ENCODE measurements at places on chromosomes 5 and 9.

GRCh38 chr5:85268194-85268593 lies 883.5 kb upstream of the EDIL3 start:
- no peak for DNase-seq

DNA sequence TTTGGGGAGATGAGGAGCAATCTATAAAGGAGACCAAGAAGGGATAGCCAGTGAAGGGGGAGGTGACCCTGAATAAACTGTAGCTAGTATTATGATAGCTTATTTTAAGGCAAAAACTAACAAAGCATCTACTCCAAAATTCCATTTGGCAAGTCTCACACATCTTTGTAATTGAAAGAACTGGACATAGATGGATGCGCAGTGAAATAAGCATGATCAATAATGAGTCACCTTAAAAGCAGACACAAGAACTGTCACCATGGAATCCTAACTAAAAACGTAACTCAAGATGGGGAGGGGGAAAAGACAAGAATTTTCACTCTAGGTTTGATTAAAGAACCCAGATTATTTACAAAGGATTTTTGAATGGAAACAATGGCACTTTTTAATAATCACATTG lies 164.5 kb downstream of the MED27 start:
- DNase-seq, result no peak

GRCh38 chr5:157997991-157998504 lies 139.1 kb upstream of the CLINT1 start:
- no peak for DNase-seq

- no peak for DNase-seq
Observed at GRCh38 chr5:113233606-113234005, 201.2 kb downstream of the TSSK1B start.

DNA sequence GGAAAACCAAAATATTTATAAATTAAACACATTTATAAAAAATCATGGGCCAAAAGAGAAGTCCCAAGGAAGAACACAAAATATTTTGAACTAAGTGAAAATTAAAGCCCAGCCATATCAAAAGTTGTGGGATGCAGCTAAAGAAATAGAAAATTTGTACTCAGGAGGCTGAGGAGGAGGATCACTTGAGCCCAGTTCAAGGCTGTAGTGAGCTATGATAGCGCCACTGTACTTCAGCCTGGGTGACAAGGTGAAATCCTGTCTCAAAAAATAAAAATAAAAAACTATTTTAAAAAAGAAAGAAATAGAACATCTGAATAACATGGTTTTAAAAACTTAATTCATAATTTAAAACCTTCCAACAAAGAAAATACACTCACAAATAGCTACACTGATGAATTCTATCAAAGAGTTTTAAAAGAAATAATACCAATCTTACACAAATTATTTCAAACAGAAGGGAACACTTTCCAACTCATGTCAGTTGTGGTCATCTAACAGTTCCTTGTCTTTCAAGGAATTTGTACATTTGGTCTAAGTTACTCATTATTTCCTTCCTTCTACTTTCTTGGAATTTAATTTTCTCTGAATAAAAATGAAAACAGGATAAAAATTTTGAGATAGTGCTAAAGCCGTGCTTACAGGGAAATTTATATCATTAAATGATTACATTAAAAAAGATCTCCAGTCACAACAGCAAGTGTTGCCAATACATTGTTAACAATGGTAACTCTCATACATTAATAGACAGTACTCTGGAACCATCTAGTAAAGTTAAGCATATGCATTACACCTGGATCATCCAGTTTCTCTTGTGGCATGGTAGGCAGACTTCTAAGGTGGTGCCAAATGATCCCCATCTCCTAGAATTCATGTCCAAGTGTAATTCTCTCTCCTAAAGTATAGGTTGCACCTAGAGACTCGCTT lies 17.8 kb downstream of the PTBP3 start:
- no peak for DNase-seq

DNA sequence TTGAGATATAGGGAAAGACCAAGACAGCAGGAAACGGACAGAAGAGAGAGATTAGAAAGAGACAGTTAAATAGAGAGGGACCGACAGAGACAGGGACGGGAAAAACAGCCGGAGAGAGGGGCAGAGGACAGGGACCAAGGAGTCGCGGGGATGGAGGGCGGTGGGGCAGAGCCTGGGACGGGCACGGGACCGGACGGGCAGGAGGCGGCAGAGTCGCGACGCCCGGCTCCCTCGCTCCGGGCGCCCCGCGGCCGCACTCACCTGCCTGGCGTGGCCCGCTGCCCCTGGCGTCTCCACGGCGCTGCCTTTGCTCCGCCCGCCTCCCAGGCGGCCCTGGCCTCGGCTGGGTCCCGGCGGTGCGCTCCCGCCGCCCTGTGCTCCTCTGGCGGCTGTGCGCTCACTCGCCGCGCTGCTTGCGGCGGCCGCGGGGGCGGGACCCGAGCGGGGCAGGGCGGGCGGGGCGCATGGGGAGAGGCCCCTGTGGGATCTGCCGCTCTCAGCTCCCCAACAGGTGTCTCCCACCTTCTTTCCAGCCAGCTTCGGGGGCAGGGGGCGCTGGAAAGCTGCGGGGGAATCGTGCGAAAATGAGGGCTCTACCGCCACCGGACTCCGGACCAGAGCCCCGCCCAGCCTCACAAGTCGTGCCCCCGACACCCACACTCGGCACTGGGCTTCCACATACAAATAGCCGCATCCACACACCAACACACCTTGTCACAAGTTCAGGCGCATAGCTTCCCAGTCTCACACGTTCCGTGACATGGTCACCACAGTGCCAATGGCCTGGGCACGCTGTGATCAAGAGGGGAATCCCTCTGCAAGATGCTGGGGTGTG lies at the start of gene ARID3C:
TSS of gene ARID3C (minus strand) at position 411 of the 835 bp plus-strand sequence. CDS start 1,052 bp downstream, outside the sequence.
- peak; percentile 33 for DNase-seq

DNA sequence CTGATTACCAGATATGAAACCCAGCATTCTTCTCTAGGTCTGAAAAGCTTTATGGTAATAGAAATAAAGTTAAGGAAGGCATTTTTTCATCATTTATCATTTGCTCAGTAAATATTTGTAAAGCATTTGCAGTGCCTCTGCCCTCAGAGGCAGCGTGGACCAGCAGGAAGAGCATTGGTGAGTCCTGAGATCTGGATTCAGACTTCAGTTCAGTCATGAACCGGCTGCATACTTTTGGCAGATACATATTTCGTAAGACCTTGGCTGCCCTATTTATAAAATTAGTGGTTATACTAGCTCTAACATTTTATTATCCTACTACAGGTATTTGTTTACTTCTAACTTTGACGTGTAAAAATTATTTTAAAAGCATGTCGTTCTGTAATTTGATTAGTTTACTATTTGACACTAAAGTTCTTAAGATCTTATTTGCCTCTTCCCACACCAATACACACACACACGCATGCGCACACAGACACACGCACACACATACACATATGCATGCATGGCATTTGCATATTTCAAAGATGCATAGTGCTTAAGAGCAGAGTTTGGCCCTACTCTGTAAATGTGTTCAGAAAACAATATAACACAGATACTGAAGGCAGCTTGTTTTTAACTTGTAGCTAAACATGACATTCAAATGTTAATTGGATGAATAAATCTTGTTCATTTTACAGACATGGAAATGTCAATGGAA lies 101.9 kb downstream of the RPS23 start:
- no peak for DNase-seq

DNA sequence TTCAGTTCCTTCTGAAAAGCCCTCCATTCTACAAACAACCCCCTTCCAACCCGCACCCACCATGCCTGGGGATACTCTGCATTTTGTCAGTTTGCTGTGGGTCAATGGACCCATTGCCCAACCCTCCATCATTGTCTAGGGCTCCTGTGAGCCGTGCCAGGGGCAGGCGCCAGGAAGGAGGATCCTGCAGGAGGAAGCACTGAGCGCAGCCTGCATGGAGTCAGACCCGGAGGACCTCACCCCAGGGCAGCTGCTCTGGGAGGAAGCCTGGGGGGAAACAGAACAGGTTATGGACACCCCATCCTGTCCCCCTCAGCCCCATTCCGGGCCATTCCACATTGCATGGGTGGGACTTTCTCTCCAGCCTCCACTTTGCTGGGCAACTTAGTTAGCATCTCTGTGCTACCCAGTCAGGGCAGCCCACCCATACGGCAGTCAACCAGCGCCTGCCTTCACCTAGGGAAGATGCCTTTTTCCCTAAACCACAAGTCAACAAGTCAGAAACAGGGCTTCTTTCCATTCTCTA lies 48.6 kb upstream of the VDAC1 start:
- no peak for DNase-seq

DNA sequence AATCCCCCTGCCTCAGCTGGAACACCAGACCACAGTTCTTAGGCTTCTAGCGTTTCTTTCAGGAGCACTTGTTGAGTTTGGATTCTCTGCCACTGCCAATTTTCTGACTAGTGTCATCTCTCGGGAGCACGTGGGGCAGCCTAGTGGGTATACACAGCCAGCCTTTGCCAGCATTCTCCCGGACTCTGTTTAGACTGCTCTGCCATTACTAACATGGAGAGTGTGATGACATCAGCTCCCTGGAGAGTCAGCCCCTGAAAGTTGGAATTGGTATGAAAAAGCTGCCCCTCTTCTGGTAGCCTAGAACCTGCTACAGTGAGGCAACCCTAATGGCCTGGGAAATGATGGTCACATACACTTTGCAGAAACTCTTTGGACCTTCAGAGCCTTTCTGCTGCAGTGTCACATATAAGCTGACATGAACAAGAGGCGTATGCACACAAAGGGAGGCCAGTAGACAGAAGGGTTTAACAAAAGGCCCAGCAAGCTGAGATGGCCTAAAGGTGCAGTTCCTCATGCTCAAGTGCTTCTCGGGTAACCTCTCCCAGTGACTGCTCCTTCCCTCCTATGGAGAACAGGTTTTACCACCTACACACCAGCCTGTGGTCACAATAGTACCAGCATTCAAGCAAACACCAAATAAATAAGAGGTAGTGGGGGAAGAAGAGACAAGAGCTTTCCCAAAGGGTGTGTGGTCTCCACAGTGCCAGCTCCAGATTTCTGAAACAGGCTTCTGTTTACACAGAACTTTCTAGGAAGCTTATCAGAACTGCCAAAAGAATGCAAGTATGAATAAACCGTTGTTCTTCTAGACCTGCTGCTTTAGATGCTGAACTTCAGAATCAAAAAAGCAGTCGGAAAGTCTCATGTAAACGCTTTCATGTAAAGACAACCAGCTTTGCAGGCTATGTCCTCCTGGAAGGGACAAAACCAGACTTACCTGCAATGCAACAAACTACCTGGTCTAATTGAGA lies 16.5 kb downstream of the SPACA9 start:
- DNase-seq, result no peak

DNA sequence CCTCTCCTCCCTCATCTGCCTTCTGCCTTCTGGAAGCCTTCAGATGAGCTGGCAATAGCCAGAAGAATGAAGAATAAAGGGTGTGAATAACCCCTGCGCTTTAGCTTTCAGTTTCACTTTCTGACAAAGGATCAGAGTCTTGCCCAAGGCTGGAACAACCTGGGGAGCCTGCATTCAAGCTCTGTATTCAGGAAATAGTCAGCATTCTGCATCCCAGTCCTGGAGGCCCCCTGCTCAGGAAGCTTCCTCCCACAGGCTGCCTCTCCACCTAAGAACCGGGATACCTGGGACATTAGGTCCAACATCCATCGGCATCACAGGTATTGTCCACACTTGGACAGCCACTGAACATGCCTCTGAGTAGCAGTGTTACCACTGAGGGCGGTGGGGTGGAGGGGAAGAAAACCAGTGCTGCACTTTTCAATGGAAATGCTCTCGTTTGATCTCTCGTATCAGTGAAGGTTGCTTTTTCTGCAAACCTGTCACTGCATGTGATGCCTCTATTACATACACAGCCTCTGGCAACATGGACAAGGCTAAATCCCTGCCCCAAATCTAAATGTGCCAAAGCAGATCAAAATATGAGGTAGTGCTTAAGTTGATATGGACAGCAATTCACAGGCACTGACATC lies 39.8 kb upstream of the ACO1 start:
- no peak for DNase-seq

- DNase-seq, result no peak
Observed at GRCh38 chr5:66247176-66247960, 103.3 kb downstream of the SREK1 start.

- no peak for DNase-seq
Observed at GRCh38 chr5:120813551-120813950, 349.5 kb downstream of the PRR16 start.

DNA sequence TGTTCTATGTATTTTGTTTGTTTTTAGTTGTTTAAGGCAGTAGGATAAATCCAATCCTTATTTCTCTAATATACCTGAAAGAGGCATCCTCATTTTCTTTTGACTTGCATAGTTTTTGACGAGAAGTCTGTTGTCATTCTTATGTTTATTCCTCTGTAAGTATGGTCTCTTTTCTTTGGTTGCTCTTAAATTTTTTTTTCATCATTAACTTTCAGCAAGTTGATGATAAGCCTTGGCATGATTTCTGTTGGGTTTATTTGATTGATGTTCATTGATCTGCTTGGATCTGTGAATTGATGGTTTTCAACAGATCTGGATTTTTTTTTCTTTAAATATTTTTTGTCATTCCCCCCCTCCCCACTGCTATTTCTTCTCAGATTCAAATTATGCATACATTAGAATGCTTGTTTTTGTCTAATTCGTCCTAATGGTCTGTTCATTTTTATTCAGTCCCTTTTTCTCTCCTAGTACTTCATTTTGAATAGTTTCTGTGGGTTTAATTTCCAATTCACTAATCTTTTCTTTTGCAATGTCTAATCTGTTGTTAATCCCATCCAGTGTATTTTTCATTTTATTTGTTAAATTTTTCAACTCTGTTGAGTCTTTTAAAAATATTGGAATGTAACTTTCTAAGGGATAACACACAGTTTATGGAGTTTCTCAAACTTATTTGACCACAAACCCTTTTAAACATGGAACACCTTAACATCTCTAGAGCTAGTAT lies 495.9 kb downstream of the CSNK1G3 start:
- no peak for DNase-seq

GRCh38 chr5:170857066-170857465 lies 4.8 kb upstream of the RANBP17 start:
- no peak for DNase-seq

DNA sequence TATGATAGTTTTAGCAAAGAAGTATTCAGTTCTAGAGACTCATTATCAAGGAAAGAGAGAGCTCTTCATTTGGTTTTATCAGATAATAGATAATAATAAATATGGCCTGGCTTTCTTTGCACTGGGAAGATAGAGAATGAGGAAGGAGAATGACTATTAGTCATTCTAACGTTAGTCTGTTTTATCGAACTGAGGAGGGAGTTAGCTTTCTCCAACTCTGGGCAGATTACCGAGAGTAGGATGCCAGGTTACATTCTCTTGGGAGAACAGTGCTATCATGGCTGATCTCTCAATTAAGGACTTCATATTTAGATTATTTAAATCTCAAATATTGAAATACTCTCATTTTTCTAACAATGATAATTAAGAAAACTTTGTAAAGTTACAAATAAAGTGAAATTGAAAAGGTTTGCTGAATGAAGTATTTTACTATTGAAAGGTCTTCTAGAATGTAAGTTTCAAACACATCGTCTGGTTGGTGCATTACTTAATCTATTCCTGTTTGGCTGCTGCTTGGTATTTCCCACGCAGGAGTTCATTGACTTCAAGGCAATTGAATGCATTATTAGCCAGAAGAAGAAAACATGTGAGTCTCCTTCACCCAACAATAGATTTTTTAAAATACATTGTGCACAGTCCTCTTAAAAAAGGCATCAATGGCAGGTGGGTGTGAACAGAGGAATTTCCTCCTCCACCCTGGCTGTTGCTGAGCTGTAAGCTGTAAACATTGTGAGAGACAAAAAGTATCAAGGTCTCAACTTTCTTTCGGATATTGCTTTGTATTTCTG lies 140.8 kb downstream of the C9orf152 start:
- DNase-seq, result no peak

- DNase-seq, result no peak
Observed at GRCh38 chr5:111966290-111966689, 209.3 kb upstream of the NREP start.

- no peak for DNase-seq
Observed at GRCh38 chr5:151665613-151666012, 21.1 kb downstream of the SPARC start.

All from T-helper 2 cell (primary cell).